Spleen (tissue), 13 donors: ENCODE measurements at places on chromosomes 13 and 19.
A peak's percentile ranks its signal among the peaks of the same experiment; 100 is the strongest.

DNA sequence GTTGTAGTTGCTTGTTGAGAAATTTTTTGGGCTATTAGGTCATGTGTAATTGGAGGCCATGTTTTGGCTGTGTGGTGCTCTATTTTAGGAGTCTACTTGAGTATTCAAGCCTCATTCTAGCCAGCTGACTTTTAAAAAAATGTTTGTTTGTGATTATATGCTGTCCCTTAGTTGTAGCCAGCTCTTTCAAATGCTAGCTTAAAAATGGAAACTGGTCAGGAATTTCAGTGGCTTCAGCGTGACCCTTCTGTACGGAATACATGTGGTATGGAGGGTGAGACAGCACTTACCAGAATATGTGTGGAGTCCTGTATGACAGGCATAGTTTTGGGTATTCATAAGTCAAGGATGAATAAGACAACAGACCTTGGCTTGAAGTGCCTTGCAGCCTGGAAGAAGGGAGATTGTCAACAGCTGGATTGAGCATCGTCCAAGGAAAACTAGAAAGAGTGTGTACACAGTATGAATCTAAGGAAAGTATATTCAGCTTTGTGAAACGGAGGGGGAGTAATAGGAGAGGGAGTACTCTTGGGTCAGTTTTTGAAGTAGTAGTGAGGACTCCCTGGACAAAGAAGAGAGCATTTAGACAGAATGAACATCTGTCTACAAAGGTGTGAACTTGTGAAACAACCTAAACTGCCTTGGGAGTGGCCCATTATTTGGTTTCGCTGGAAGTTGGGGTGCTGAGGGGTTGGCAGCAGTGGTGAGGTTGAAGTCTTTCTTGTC is 20.0 kb upstream of the WTIP start:
- DNase-seq = no peak

GRCh38 chr13:70795484-70795883 is 687.2 kb upstream of the KLHL1 start:
- no peak for DNase-seq

GRCh38 chr13:30006246-30006645 is 155.8 kb upstream of the UBL3 start:
- no peak for DNase-seq

GRCh38 chr13:114314074-114314912 is at the start of gene CHAMP1:
Gene CHAMP1 (plus strand): TSS chr13:114314503. CDS start chr13:114323843, 9,340 bp downstream.
- DNase-seq = peak; percentile 98

- DNase-seq = peak; percentile 76
Measured at GRCh38 chr19:5628919-5629481, 6.1 kb downstream of the SAFB start.

GRCh38 chr19:10566408-10566657 is 523 bp upstream of the KRI1 start:
- no peak for DNase-seq

DNA sequence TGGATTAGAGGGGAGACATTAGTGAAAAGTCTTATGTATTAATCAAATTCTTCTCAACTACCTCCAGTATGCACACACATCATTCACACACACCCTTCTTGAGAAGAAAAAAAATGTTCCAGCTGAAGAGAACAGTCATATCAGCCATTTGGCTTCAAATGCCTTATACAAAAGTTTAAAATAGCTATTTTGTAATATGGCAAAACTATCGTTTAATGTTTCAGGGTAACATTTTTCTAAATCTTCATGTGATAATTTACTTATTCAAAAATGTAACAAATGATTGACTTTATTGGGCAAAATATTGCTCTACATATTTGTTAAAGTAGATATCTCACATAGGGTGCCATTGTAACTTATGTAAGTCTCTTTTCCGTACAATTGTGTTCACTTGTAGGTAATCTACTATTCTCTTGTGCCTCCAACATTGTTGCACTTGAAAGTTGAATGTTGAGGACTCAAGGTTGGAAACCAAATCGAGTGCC is 13.6 kb downstream of the ZIC2 start:
- no peak for DNase-seq

DNA sequence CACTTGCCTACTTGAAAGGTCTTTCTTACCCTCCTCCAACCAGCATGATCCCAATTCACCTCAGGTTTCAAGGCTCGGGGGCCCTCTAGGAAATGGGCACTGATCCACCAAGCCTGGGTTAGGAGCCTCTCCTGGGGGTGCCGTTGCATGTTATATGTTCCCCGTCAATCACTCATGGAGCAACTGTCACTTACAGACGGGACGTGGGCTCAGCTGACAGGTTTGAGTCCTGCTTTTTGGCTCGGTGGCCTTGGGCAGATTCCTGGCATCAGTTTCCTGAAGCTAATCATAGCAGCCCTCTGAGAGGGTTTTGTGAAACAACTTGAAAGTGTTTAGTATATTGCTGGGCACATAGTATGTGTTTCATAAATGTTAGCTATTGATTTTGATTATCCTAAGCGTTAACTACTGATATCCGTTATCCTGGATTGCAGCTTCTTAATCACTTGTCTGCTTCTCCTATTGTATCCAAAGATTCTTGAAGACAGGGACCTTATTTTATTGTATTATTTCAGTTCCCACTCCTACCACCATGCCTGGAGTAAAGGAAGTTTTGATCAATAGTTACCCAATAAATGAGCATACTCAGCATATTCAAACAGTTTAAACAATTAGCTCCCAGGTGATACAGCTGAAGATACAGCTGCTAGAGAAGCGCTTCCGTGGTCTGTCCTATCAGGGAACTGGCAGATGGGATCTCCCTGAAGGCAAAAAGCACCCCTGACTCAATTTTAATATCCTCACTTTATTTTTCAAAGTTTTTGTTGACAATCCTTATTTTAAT is 57.9 kb downstream of the RFC3 start:
- no peak for DNase-seq

- DNase-seq = no peak
Measured at GRCh38 chr13:101544979-101545378, 92.5 kb downstream of the ITGBL1 start.

- DNase-seq = peak; percentile 64
Measured at GRCh38 chr13:113982296-113982661, 8.4 kb upstream of the C13orf46 start.

- no peak for DNase-seq
Measured at GRCh38 chr19:16227837-16228636, 30.3 kb downstream of the AP1M1 start.

DNA sequence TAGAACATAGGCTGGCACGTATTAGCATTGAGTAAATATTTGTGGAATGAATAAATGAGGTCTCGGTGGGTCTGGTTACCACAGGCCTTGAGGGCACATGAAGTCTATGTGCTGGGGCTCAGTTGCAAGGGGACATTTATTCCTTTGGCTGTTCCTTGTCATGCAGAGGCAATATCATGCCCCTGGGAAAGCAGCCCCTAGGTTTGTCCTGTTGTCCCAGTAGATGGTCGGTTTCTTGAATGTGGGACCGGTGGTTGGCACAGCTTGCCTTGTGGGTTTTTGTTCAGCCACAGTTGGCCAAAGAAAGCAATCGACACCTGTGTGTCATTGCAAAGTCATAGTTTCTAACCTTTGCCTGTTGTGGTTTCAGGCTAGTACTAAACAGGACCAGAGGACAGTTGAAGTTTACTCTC is 24.7 kb upstream of the GPR183 start:
- no peak for DNase-seq

- no peak for DNase-seq
Measured at GRCh38 chr13:47611664-47612288, 389.3 kb downstream of the SUCLA2 start.

DNA sequence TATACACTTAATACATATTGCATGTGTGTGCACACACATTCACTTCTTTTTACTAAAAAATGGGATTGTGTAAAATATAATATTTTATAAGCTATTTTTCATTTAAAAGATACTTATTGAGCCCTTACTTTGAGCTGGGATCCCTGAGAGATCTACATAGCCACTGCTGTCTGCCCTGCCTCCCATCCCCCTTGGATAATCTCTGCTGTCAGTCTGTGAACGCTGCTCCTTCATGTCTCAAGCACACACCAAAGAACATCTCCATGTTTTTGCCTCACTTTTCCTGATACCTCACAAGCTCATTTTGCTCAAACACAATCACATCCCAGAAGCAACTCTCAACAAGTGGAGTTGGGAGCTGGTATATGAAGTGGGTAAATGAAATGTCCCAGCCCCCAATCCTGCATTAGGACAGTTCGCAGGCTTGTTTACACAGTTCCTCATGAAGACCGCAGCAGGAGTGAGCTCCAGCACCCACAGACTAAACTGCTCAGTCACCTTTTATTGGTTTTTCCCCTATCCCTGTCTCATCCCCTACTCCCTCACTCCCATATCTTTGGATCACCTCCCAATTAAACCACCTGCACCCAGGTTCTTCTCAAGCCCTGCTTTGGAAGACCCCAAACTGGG is 108.3 kb upstream of the FRY start:
- no peak for DNase-seq

- DNase-seq = no peak
Measured at GRCh38 chr13:41995946-41996345, 35.0 kb upstream of the VWA8 start.

DNA sequence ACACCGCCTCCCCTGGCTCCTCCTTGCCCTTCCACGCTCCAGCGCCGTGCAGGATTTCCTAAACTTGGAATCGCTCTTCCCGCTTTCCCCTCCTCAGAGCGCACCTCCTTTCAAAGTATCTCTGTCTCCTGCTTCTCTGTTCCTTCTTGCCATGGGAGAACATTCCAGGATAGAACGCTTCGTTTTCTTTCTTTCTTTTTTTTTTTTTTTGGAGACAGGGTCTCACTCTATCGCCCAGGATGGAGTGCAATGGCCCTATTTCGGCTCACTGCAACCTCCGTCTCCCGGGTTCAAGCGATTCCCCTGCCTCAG is 574 bp upstream of the XPO4 start:
- DNase-seq = no peak

DNA sequence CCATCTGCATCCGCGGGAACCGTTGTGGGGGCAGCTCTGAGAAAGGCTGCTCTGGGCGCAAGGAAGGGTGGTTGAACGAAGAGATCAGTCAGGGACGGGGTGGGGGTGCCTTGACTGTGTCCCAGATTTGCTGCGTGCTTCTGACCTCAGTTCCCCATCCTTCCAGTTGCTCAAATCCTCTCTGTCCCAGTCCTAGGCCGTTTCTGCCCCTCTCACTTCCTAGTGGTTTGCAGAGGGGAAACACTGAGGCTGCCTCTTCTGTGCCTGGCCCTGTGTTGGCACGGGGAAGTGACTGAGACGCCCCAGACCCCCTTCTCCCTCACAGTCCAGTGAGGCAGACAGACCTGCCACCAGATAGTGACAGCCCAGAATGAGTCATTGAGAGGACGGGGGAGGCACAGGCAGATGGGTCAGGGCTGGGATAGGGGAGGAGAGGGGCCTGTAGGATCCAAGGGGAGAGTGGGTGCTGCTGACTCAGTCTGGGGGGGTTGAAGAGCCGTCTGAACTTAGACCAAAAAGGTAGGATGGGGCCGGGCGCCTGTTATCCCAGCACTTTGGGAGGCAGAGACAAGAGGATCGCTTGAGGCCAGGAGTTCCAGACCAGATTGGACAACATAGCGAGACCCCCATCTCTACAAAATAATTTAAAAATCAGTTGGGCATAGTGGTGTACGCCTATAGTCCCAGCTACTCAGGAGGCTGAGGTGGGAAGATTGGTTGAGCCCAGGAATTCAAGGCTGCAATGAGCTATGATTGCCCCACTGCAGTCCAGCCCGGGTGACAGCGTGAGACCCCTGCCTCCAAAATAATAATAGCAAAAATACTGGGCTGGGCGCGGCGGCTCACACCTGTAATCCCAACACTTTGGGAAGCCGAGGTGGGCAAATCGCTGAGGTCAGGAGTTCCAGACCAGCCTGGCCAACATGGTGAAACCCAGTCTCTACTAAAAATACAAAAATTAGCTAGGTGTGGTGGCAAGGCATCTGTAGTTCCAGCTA is 26.5 kb downstream of the NUMBL start:
- DNase-seq = peak; percentile 70

- no peak for DNase-seq
Measured at GRCh38 chr13:111143865-111144540, 28.9 kb downstream of the ARHGEF7 start.

DNA sequence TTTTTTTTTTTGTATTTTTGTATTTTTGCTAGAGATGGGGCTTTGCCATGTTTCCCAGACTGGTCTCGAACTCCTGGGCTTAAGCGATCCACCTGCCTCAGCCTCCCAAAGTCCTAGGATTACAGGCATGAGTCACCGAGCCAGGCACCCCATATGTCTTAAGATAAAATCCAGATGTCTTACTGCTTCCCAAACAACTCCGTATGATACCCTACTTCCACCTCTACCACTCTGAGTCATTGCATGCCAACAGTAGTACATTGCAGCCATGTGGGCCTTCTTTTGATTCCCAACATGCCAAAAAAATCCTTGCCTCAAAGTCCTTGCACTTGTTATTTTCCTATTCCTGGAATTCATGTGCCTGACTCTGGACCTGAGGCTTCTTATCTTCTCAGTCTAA is 799.2 kb downstream of the GPC5 start:
- DNase-seq = no peak

GRCh38 chr13:75760131-75761021 is 124.2 kb downstream of the LMO7 start:
- no peak for DNase-seq

- DNase-seq = no peak
Measured at GRCh38 chr19:34556488-34556887, 74.9 kb downstream of the WTIP start.

DNA sequence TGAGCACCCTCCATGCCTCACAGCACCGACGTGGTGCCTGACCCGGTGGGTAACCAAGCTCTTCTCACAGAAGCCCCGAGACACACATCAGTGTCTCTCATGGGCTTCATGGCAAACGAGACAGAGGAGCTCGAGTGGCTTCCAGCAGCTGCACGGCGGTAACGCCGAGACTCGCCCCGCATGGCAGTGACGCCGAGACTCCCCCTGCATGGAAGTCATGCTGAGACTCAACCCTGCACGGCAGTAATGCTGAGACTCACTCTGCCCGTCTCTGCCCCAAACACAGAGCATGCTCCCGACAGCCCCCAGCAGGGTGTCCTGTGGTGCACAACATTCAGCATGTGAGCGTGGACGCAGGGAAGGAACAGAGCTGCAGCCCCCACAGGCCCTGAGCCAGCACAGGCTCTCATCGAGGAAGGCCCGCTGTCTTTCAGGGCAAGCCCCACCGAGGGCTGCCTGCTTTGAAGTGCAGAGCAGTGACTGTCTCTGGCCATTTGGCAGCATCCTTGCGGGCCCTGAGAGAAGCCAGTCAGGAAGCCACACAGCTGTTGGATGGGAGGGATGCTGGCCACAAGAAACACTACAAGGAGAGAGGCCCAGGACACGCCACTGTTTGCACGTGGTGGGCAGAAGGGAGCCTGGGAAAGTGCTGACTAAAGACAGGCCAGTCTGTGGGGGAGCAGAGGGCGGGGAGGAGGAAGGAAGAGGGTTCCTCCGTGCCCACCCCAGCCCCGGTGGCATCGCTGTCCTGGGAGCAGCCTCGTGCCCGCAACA is 9.5 kb downstream of the GAS6 start:
- DNase-seq = peak; percentile 69

DNA sequence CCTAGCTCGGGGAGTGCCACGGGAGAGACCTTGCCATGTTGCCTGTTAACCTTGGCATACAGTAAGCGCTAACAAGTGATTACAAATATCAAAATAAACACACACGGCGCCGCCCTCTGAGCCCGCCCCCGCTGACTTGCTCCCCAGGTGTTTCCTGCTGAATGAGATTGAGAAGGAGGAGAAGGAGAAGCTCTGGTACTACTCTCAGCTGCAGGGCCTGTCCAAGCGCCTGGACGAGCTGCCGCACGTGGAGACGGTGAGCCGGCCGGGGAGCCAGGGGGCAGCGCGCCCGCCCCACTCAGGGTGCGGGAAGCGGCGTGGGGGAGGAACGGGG is 5.0 kb downstream of the APC2 start:
- DNase-seq = no peak
